ENCODE measurements at places on chromosomes 11 and 22.

- DNase-seq: no peak
Observed at GRCh38 chr11:105155679-105156078, 16.1 kb upstream of the CARD18 start.

DNA sequence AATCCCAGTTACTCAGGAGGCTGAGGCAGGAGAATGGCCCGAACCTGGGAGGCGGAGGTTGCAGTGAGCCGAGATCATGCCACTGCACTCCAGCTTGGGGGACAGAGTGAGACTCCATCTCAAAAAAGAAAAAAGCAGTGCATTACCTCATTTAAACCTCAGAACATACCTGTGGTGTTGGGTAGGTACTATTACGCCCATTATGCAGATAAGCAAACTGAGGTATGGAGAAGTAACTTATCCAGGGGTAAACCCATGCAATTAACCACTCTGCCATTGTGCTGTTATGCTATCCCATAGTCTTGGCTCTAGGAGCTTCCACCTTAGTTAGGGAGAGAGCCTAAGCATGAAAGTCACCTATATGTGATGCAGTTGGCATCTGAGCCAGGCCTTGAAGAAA is 2.3 kb upstream of the SEC14L3 start:
- DNase-seq: no peak

DNA sequence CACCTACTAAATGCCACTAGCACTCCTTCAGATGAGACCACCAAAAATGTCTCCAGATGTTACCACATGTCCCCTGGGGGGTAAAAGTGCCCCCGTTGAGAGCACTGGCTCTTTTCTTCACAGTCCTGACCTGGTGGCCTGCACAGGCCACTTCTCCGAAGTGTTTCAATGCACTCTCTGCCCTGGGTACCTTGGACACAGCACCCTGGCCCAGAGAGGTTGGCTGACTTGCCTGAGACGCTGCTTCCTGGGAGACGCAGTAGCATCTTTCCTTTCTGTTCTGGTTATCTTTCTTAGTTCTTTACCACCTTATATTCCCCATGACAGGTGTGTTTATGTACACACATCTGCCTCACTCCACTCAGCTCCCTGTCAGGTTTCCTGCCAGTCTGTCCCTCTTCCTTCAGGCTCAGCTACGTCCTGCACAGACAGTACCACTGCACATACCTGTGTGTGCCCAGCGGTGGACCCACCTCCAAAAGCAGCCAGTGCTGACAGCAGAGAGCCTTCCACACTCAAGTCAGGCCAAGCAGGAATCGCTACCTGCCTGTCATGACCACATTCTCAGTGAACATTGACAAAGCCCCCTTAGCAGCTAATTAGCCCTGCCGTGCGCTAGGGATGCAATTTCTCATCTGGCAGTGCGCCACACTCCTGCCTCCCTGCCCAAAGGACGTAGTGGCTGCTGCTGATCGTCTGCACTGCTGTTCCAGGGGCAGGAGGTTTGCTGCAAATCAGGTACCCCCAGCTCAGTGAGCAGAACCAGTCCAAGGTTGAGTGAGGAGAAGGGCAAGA is 39.0 kb downstream of the FAM83F start:
- no peak for DNase-seq

GRCh38 chr11:69416762-69417698 is 64.4 kb upstream of the LINC01488 start:
- DNase-seq: no peak

DNA sequence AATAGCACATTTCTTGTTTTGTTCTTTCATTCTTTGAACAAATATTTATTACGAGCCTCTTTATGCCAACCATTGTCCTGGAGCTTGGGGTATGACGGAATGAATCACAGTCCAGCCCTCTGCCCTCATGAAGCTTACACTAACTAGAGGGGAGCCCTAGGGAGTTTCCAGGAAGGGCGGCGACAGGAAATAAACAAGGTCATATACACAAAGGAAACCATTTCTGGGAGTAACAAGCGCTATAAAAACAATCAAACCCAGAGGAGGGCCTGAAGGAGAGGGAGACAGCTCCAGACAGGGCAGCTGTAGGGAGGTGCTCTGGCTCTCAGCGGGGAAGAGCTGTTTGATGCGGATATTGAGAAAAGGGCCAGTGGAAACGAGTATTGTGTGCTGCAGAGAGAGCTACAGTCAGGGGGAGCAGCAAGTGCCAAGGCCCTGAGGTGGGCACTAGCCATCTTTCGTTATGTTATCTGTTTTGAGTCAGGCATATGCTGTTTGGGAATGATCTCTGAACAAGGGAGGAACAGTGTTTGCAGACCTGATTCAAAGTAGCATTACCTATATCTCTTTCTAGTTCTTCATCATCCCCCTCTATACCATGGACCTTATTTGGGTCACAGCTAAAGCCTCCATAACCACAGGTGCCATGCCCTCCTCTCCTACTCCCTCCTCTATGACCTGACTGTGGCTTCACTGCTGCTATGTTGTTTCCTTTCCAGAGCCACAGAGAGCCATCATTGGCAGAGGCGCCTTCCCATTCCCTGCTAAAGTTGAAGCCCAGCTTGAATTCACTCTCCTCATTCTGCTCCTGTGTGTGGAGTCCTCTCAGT is 15.3 kb upstream of the ZBTB16 start:
- DNase-seq: no peak

GRCh38 chr22:23708270-23708669 is 17.5 kb downstream of the RGL4 start:
- no peak for DNase-seq

- no peak for DNase-seq
Observed at GRCh38 chr11:99419991-99420390, 399.2 kb downstream of the CNTN5 start.

DNA sequence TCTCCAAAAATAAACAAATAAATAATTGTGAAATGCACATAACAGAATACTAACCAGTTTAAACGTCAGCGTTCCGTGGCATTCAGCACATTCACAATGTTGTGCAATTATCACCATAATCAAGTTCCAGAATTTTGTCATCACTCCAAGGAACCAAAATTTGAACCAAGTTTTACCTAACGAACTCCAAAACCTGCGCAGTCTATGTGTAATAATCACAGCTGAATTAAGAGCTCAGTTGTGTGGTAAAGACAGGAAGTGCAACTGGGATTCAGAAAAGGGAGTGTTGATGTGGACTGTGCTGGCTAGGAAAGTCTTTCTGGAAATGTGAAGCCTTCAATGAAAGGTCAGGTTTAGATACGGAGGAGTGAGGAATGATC is 5.4 kb upstream of the MCAM start:
- DNase-seq: no peak

DNA sequence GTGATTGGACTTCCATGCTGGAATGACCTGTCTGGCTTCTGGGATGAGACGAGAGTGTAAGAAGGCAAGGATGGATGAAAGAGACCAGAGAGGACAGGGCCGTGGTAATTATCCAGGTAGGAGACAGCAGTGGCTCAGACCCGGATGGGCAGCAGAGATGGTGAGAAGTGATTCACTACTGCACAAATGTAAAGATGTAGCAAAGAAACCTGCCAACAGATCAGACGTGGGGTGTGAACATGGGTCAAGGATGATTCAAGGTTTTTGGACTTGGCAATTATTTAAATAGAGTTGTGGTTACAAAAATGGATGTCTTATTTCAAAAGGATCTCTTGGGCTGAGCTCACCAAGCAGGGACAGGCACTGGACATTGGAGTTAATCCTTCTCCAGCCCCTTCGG is 32.7 kb downstream of the RIBC2 start:
- no peak for DNase-seq

DNA sequence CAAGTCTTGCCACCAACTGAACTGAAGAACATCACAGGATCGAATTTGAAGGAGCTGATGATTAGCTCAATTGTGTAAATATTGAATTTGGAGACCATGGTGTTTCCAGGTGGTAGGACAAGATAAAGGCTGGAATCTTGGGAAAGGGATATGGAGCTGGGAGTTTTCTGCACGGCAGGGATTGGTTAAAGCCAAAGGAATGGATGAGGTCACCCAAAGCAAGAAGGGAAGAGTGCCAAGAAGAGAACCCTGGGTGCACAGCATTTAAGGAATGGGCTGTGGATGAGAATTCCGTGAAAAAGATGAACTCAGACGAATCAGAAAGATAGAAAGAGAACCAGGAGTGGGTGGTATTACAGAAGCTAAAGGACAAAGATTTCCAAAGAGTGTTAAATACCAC is 29.4 kb upstream of the RRAS2 start:
- no peak for DNase-seq

- DNase-seq: no peak
Observed at GRCh38 chr11:35826949-35827348, 116.9 kb upstream of the LDLRAD3 start.

GRCh38 chr11:34288492-34288891 is 69.3 kb downstream of the ABTB2 start:
- no peak for DNase-seq

DNA sequence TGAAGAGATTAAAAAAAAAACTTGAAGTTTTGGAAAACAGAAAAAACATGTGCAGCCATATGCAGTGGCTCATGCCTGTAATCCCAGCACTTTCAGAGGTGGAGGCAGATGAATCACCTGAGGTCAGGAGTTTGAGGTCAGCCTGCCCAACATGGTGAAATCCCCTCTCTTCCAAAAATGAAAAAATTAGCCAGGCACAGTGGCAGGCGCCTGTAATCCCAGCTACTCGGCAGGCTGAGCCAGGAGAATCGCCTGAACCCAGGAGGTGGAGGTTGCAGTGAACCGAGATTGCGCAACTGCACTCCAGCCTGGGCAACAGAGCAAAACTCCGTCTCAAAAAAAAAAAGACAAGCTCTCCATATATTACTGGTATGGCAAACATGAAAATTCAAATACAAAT is 7.6 kb downstream of the DLG2 start:
- no peak for DNase-seq

- DNase-seq: no peak
Observed at GRCh38 chr11:110065189-110065588, 28.0 kb upstream of the ZC3H12C start.

DNA sequence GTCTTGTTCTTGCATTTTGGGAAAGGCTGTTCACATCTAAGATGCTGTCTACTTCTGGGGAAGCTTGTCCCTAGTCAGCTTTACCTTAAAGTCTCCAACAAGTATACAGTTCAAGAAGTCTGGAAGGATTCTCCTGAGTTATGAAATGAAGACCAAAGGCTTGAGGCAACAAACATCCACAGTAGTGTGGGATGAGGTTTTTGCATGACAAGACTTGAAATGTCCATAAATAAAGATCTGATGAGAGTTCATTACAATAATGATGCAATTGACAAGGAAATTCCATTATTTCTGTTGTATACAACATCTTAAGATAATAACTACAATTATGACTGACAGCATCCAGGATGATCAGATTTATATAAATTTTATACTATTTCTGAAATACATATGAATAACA is 21.3 kb upstream of the KDM4E start:
- no peak for DNase-seq

DNA sequence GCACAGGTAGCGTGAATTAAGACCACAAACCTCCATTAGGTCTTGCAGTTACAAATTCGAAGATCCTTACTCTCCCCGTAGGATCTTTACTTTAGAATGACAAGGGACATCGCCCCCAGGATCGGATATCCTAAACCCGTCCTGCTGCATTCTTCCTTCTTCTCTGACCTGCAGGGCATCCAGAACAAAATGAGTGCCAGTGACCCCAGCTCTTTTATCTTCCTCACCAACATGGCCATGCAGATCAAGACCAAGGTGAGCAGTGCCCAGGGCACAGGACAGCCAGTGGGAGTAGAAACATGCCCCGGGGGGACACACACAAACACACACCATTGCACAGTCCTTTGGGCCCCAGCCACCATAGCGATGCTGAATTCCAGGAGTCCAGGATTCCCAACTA is 42.6 kb upstream of the MPEG1 start:
- no peak for DNase-seq

- no peak for DNase-seq
Observed at GRCh38 chr11:96125400-96125799, 201.5 kb upstream of the MTMR2 start.

GRCh38 chr11:96332126-96332771 is 10.7 kb downstream of the MAML2 start:
- DNase-seq: no peak

DNA sequence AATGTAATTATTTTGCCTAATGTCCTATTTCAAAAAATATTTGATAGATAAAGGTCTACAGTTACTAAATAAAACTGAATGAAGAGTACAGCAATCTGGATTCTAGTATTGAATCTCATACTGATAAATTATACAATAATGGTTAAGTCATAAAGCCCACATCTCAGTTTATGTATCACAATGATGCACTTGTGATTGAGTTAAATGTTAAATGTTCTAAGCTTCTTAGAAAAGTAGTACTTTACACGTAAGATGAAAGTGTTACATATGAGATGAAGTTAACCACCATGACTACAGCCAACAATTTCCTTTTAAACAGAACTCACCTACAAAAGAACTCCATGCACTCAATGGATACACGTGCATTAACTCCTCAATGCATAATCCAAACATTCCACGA is 51.7 kb downstream of the PHF21A start:
- no peak for DNase-seq

- no peak for DNase-seq
Observed at GRCh38 chr11:117706322-117706814, 90.6 kb downstream of the DSCAML1 start.

DNA sequence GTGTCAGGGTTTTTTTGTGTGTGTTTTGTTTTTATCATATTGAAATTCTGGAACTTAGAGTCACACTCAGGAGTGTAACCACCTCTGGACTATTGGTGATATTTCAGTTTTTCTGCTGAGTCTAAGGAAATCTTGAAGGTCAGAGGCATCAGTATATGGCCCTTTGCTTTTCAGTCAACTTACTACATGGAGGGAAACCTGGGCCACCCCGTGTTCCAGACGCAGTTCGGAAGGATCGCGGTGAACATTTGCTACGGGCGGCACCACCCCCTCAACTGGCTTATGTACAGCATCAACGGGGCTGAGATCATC is 19.9 kb downstream of the UPB1 start:
- DNase-seq: no peak

DNA sequence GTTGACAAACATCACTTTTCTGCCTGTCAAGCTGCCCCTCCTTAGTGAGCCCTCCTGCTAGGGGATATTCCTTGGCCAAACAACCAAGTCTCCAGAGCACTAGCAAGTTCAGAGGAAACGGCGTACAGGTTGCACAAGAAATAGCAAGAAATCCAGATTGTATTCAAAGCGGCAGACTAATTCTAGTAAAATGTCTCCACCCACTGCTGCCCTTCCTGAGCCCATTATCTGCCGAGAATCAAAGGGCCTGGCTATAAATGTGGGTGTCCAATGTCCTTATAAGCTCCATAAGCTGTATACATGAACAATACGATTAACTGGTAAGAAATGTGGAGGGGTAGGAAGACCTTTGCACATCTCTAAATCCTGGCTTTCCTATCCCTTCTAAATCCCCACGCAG is 44.0 kb upstream of the AKIP1 start:
- no peak for DNase-seq

DNA sequence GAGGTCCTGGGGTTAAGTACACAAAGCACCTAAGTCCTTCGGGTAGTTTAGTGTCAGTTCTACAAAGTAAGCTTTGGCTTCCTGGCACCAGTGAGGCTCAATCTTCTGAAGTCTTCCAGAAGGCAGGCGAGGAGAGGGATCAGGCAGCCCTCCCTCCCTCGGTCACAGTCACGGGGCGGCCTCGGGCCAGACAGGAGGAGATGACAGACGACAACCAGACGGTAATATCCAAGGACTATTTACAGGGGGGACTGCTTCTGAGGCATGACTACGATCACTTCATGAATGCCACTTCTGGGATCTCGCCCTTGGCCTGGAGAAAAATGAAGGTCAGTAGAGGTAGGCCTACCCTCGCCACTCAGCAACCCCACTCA is 383 bp upstream of the TMEM223 start:
- no peak for DNase-seq

All from activated gamma-delta T cell treated with anti-CD3 and anti-CD28 coated beads, Interleukin-2, amount 50 U/mL, for 16 hours (primary cell).